H1 (cell line): ENCODE measurements at places on chromosomes 1 and 21. TPM values are rescaled to one million over a fixed set of nuclear protein-coding genes. Genes with fewer than 3 reads are reported as not detected.

HAO2 gene
- total RNA-seq: not detected in 2 replicates

CAPN8 gene
- 0.26 TPM in 1 of 2 replicates, not detected in the other for total RNA-seq

CHRM3 gene
- 2.9 and 5.0 TPM in 2 replicates for total RNA-seq

ARHGAP29 gene
- 2.9 and 3.2 TPM in 2 replicates for total RNA-seq

COL16A1 gene
- 7.9 and 10.5 TPM in 2 replicates for total RNA-seq

GNPAT gene
- total RNA-seq: 41.1 and 47.4 TPM in 2 replicates

PLCH2 gene
- total RNA-seq: 0.19 TPM in 2 replicates

PRAMEF17 gene
- total RNA-seq: not detected in 2 replicates

GRCh38 chr1:8457760-8458381 lies 140.0 kb downstream of the SLC45A1 start:
- no peak overlapping the region for H3K27ac ChIP-seq
- H3K27me3 ChIP-seq: no peaks in the 10 kb centered on the region
- peaks cover 24% of the 10 kb centered on the region for H3K4me1 ChIP-seq
- no peak for DNase-seq
- H3K36me3 ChIP-seq: no peaks in the 10 kb centered on the region

DNA sequence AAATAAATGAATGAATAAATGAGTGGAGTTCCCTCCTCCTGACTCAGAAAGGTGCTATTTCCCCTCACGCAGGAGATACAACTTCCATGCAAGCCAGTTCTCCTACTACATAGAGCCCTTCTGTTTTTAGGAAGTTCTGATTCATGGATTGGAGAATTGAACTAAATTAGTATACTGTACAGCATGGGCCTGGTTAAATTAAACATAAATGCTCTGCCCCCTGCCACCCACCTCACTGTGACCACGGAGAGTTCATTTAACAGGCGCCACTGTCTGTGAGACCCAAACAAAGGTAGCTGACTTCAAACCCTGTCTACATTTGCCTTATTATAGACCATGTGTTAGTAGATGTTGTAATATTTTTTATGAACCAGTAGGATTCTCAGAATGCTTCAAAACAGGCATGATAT lies 9.1 kb upstream of the IRF2BP2 start:
- DNase-seq: no peak
- H3K27me3 ChIP-seq: no peaks in the 10 kb centered on the region
- H3K36me3 ChIP-seq: no peaks in the 10 kb centered on the region
- peaks cover 5% of the 10 kb centered on the region; the same call in 1 of the 2 replicates for H3K4me1 ChIP-seq

DNA sequence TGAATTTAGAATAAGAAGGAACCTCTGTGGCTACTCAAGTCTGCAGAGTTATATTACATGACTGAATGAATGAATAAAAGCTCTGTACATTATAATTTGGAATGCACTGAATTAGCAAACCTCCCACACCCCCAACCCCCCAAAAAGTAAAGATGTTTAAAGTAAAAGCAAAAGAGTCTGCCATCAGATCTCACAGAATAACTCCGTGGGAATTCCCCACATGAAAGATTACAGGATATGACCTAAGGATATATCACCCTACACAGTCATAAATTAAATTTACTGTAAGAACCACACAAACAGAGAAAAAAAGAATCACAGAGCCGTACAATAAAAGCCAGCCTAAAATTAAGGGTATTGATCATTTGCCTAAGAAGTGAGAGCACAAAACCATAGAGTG lies 587.3 kb downstream of the PTPRC start:
- H3K27ac ChIP-seq: no peak overlapping the region
- H3K27me3 ChIP-seq: no peaks in the 10 kb centered on the region

DNA sequence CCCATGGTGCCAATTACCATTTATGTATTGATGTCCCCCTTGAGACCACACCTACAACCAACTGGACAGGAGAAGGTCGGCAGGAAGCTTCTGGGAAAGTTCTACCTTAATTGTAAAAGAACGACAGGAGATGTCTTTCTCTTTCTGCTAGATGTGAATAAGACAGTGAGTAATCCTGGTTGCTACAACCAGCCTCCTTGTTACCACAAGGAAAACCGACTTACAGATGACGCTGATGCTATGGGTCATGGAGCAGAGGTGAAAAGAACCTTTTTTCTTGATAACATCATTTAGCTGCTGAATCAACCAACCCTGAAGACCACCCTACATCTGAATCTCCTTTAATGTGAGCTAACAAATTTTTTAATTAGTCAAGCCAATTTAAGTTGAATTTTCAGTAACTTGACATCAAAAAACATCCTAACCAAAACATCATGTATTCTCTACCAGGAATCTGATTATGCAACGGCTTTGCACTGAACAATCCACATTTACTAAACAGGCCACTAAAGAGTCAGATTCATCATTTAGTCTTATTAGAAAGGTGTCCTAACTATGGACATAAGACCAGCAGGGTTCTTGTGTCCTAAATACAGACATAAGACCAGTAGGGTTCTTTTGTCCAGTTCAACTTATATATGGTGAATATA lies 23.0 kb downstream of the RGS2 start:
- DNase-seq: no peak
- no peak overlapping the region for H3K27ac ChIP-seq
- H3K4me1 ChIP-seq: no peaks in the 10 kb centered on the region
- no peaks in the 10 kb centered on the region for H3K36me3 ChIP-seq

- peak overlapping the region; percentile 50; the same call in 1 of the 2 replicates for H3K27ac ChIP-seq
- H3K36me3 ChIP-seq: peaks cover 14% of the 10 kb centered on the region; the same call in 1 of the 2 replicates
- H3K4me1 ChIP-seq: peaks cover 5% of the 10 kb centered on the region
- no peak for DNase-seq
- H3K4me3 ChIP-seq: peak overlapping the region; percentile 8; the same call in 1 of the 2 replicates
- H3K27me3 ChIP-seq: no peaks in the 10 kb centered on the region
These were observed 8.2 kb downstream of the NES start for GRCh38 chr1:156668801-156669637.

- no peaks in the 10 kb centered on the region for H3K36me3 ChIP-seq
- no peaks in the 10 kb centered on the region for H3K4me1 ChIP-seq
- H3K27me3 ChIP-seq: no peaks in the 10 kb centered on the region
- H3K27ac ChIP-seq: no peak overlapping the region
- H3K4me3 ChIP-seq: no peak overlapping the region
These were observed 1.2 kb downstream of the OR2T1 start for GRCh38 chr1:248404024-248404423.

GRCh38 chr1:163147019-163147418 lies 55.7 kb downstream of the RGS5 start:
- H3K27ac ChIP-seq: no peak overlapping the region
- H3K36me3 ChIP-seq: peaks cover 2% of the 10 kb centered on the region
- no peaks in the 10 kb centered on the region for H3K4me1 ChIP-seq
- no peaks in the 10 kb centered on the region for H3K27me3 ChIP-seq
- no peak overlapping the region for H3K4me3 ChIP-seq
- no peak for DNase-seq

- no peak overlapping the region for H3K4me3 ChIP-seq
- H3K27me3 ChIP-seq: no peaks in the 10 kb centered on the region
- DNase-seq: no peak
- H3K36me3 ChIP-seq: peaks cover 8% of the 10 kb centered on the region
- no peak overlapping the region for H3K27ac ChIP-seq
- peaks cover 8% of the 10 kb centered on the region for H3K4me1 ChIP-seq
These were observed 3.9 kb downstream of the PIGV start for GRCh38 chr1:26791626-26792025.

- H3K4me3 ChIP-seq: no peak overlapping the region
- no peaks in the 10 kb centered on the region for H3K4me1 ChIP-seq
- H3K36me3 ChIP-seq: no peaks in the 10 kb centered on the region
- DNase-seq: no peak
- H3K27ac ChIP-seq: no peak overlapping the region
These were observed 1.7 kb upstream of the ECE1 start for GRCh38 chr1:21291964-21292363.

- no peaks in the 10 kb centered on the region for H3K36me3 ChIP-seq
- peak overlapping the region; percentile 100 for H3K4me3 ChIP-seq
- H3K4me1 ChIP-seq: peaks cover 9% of the 10 kb centered on the region
- peak overlapping the region; percentile 99; the same call in 1 of the 2 replicates for H3K27ac ChIP-seq
These were observed 657 bp upstream of the LIN9 start for GRCh38 chr1:226309398-226310244.

DNA sequence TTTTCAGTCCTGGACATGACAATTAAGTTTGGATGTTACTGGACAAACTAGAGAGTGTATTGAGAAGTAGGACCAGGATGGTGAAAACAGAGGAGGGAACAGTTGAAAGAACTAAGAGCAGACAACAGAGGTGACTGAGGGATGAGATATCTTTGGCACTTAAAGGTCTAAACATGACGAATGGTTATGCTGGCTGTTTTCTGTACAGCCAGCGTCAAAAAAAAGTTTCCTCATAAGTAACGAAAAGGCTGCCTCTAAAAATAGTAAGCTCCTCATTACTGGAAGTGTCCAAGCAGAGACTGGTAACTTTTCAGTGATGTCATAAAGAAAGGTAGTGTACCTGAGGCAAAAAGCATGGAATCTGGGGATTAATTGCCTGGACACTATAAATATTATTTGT lies 35.2 kb upstream of the AK4 start:
- H3K4me1 ChIP-seq: no peaks in the 10 kb centered on the region
- no peaks in the 10 kb centered on the region for H3K27me3 ChIP-seq
- H3K36me3 ChIP-seq: no peaks in the 10 kb centered on the region
- no peak overlapping the region for H3K27ac ChIP-seq
- no peak overlapping the region for H3K4me3 ChIP-seq
- no peak for DNase-seq

DNA sequence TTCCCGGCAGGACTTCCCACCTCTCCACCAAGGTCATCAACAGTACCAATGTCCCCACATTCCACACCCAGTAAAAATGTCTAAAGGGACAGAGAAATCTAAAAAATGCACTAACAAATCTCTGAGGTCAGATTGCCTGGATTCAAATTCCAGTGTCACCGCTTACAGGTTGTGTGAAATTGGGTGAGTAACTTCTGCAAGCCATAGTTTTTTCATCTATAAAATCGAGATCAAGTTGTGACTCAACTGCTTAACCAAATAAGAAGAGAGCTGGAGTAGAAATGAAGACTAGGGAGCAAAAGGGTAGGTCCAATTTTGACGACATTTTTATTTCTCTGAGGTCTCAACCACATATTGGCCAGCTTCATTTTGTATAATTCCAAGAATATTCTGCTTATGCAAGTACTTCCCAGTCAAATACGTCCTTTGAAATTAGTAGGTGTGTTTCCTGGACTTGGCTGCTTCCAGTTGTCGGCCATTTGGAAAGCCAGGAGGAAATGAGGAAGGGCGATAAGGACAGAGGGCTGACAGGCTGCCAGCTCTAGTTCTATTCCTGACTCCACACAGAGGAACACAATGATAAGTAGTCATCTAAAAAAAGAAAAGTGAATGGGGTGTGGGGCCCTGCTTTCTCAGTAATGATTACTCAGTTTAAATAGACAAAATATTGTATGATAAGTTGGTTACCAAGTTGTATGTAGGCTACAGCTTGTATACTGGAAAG lies 57.7 kb upstream of the ZC3H11B start:
- no peaks in the 10 kb centered on the region for H3K27me3 ChIP-seq
- DNase-seq: no peak
- H3K4me3 ChIP-seq: no peak overlapping the region
- no peaks in the 10 kb centered on the region for H3K36me3 ChIP-seq
- H3K4me1 ChIP-seq: no peaks in the 10 kb centered on the region

GRCh38 chr1:232483826-232484225 lies 146.1 kb downstream of the SIPA1L2 start:
- no peak overlapping the region for H3K27ac ChIP-seq
- no peak for DNase-seq
- no peaks in the 10 kb centered on the region for H3K27me3 ChIP-seq
- H3K36me3 ChIP-seq: no peaks in the 10 kb centered on the region
- H3K4me3 ChIP-seq: no peak overlapping the region

DNA sequence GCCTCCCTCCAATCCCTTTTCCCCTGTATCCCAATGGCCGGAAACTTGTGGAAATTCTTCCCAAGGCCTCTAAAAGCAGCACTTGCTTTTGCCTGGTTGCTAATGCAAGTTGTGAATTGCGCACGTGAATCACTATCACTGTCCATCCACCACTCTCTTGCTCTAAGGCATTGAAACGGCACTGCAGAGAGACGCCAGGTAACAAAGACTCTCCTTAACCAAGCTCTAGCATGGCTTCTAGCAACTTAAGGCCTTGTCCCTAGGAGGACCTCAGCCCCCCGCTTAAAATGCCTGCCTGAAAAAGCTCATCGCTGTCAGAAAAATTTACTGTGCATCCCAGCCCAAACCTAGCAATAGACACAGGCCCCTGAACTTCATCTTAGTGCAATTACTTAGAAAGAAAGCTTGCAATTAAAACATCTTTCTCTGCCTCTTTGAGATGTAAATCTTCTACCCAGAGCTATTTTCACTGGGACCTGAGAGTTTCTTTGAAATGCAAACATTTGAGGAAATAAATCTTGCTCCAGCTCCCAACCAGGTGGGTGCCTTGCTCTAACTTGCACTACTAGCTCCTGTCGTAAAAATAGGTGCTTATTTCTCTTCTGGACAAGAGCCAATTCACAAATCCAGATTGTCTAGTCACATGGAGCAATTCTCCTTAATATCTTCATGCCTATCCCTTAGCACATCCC lies 32.9 kb upstream of the ITLN2 start:
- no peaks in the 10 kb centered on the region for H3K27me3 ChIP-seq
- DNase-seq: no peak
- peaks cover 16% of the 10 kb centered on the region for H3K4me1 ChIP-seq
- no peak overlapping the region for H3K4me3 ChIP-seq
- H3K36me3 ChIP-seq: no peaks in the 10 kb centered on the region

- H3K27me3 ChIP-seq: no peaks in the 10 kb centered on the region
- peaks cover 3% of the 10 kb centered on the region for H3K36me3 ChIP-seq
- no peak for DNase-seq
- no peak overlapping the region for H3K4me3 ChIP-seq
These were observed 25.7 kb downstream of the PER3 start for GRCh38 chr1:7809742-7810141.

- no peaks in the 10 kb centered on the region for H3K27me3 ChIP-seq
- DNase-seq: no peak
- peaks cover 52% of the 10 kb centered on the region for H3K36me3 ChIP-seq
- H3K27ac ChIP-seq: no peak overlapping the region
- no peaks in the 10 kb centered on the region; the same call in 1 of the 2 replicates for H3K4me1 ChIP-seq
- H3K4me3 ChIP-seq: no peak overlapping the region
These were observed 19.4 kb downstream of the F11R start for GRCh38 chr1:161001525-161001924.

- H3K27me3 ChIP-seq: no peaks in the 10 kb centered on the region
- no peak overlapping the region for H3K4me3 ChIP-seq
- H3K4me1 ChIP-seq: no peaks in the 10 kb centered on the region
These were observed 635.7 kb downstream of the KIF26B start for GRCh38 chr1:245790441-245790840.

DNA sequence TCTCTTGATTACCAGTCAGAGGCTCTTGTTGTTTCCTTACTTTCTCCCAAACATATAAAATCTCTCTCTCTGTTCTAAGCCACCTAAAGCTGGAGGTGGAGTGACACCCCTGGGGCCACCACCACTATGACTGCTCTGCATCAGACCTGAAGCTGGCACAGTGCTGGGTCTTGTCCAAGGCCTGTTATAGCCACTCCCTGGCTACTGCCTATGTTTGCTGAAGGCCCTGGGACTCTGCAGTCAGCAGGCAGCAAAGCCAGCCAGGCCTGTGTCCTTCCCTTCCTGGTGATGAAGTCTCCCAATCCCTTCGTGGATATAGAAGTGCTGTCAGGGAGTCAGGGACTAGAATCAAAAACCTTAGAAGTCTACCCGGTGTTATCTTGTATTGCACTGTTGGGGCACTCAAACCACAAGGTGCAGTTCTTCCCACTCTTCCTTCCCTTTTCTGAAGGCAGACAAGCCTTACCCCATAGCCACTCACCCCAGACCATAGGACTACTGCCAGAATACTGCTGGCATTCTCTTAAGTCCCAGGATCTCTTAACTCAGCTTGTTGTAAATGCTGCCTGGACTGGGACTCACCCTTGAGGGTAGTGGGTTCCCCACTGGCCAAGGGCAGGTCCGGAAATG lies 103.1 kb downstream of the RPS6KC1 start:
- no peak overlapping the region for H3K27ac ChIP-seq
- no peaks in the 10 kb centered on the region for H3K4me1 ChIP-seq
- H3K27me3 ChIP-seq: no peaks in the 10 kb centered on the region
- DNase-seq: no peak

- no peaks in the 10 kb centered on the region for H3K4me1 ChIP-seq
- no peaks in the 10 kb centered on the region for H3K36me3 ChIP-seq
- no peak overlapping the region for H3K4me3 ChIP-seq
- no peaks in the 10 kb centered on the region for H3K27me3 ChIP-seq
These were observed 146.0 kb upstream of the KIAA0040 start for GRCh38 chr1:175338387-175339135.
